Endodermal cell (in vitro differentiated cells): ENCODE measurements at places on chromosomes 13 and 19. TPM values are rescaled to one million over a fixed set of nuclear protein-coding genes. Genes with fewer than 3 reads are reported as not detected.
A peak's percentile ranks its signal among the peaks of the same experiment; 100 is the strongest.

- DNase-seq: no peak
Measured at GRCh38 chr13:104810242-104810641, 1725.2 kb downstream of the EFNB2 start.

DNA sequence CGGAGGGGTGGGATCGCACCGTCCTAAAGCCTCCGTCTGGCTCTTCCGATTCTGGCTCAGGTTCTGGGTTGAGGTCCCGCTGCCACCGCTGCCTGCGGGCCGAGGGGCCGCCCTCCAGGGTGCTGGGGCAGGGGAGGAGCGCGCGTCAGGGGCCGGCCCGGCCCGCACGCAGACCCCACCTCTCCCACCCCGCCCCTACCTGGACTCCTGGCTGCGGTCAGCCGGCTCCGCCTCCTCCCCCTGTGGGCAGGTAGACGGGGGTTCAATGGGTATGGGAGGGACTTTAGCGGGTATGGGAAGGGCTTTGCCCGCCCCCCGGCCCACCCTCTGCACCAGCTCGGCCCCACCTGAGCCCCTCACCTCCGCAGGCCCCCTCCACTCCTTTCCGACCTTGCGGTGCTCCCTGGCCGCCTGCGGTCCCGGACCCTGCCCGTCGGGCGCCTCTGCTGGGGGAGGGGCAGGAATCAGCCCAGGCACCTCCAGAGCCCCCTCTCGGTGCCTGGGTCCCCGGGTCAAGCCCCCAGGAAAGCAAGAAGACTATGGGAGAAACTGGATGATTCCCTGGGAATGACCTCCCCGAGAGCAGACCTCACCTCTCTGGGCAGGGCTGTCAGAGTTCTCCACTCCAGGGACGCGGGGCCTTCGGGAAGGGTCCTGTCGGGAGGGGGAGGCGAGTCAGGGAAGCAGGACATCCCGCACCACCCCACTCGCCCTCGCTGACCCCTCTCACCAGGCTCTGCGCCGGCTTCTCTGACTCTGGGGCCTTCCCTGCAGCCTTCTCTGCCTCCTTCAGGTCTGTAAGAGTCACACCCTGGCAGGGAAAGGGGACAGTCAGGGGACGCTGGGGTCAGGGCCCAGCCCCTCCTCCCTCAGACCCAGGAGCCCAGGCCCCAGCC, 17.0 kb downstream of the EPS8L1 start:
- peak; percentile 90 for DNase-seq

GRCh38 chr13:33262997-33263396, 22.6 kb downstream of the STARD13 start:
- no peak for DNase-seq

- DNase-seq: peak; percentile 75
Measured at GRCh38 chr13:105918842-105919741, 616.4 kb downstream of the EFNB2 start.

DNA sequence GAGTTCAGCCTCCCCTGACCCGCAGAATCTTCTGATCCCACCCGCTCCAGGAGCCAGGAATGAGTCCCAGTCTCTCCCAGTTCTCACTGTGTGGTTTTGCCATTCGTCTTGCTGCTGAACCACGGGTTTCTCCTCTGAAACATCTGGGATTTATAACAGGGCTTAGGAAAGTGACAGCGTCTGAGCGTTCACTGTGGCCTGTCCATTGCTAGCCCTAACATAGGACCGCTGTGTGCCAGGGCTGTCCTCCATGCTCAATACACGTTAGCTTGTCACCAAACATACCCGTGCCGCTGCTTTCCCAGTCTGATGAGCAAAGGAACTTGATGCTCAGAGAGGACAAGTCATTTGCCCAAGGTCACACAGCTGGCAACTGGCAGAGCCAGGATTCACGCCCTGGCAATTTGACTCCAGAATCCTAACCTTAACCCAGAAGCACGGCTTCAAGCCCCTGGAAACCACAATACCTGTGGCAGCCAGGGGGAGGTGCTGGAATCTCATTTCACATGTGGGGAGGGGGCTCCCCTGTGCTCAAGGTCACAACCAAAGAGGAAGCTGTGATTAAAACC, 1.1 kb upstream of the APOE start:
- peak; percentile 82 for DNase-seq

DNA sequence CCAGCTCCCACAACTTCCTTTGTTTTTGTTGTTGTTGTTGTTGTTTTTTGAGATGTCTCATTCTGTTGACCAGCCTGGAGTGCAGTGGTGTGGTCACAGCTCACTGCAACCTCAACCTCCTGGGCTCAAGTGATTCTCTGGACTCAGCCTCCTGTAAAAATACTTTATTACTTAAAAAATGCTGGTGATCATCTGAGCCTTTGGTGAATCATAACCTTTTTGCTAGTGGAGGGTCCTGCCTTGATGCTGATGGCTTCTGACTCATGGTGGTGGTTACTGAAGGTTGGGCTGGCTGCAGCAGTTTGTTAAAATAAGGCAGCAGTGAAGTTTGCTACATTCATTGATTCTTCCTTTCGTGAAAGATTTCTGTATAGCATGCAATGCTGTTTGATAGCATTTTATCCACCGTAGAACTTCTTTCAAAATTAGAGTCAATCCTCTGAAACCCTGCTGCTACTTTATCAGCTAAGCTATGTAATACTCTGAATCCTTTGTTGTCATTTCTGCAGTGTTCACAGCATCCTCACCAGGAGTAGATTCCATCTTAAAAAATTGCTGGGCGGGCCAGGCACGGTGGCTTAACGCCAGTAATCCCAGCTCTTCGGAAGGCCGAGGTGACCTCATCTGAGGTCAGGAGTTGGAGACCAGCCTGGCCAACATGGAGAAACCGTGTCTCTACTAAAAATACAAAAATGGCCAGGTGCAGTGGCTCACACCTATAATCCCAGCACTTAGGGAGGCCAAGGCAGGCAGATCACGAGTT, 18.0 kb downstream of the ARHGAP35 start:
- DNase-seq: peak; percentile 36

GRCh38 chr13:25733696-25734435, 317.9 kb downstream of the SHISA2 start:
- no peak for DNase-seq

DNA sequence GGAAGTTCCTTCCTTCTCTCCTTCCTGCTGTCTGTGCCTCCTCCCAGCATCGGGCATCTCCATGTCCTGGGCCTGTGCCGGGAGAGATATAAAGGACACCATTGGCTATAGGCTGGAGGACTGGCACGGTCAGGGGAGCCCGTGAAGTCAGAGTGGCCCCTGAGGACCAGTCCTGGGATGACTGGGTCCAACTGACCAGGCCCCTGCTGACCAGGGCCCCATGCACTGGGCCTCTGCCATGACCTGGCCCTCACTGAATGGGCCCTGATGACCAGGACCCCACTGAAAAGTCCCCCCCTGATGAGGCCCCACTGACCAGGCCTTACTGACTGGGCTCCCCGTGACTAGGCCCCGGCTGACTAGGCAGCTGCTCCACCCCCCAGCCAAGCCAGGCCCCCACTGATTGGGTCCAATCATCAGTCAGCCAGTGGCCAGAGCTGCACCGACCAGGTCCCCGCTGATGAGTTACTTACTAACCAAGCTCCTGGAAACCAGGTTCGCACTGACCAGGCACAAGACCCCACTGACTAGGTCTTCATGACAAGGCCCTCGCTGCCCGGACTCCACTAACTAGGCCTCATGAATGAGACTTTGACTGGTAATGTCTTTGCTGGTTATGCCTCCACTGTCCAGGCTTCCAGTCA, 20.0 kb upstream of the ZNF14 start:
- DNase-seq: no peak

- DNase-seq: no peak
Measured at GRCh38 chr19:37955986-37956385, 49.0 kb downstream of the SIPA1L3 start.

DNA sequence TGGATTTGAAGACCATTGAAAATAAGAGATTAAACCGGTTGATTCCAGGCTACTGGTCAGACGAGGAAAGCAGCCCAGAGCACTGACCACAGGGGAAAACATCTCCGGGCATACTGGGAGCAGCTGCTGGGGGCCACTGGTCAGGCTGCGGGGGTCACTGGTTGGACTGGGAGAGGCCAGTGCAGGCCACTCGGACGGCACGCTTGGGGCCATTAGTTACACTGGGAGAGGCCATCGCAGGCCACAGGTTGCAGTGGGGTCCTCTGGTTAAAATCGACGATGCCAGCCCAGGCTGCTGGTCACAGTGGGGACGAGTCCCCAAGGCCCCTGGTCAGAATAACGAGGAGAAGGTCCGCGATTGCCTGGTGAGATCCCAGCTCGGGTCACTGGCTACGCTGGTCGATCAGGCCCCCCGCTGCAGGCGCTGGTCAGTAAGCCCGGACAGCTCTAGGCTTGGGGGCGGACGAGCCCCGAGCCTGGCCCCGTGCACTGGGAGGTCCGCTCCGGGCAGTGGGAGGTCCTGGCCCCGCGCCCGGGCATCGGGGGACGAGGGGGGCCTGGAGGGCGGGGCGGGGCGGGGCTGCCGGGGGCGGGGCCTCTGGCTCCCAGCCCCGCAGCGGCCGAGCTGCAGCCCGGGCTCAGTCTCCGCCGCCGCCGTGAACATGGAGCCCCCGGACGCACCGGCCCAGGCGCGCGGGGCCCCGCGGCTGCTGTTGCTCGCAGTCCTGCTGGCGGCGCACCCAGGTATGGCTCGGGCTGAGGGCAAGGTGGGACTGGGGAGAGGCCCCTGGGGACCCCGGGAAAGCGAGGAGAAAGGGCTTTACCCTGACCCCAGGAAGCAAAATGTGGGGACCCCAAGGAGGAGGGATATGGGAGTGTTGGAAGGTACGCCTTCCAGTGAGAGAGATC, at the start of gene BCAM:
Gene BCAM, plus strand, starts transcription at position 641 of the 909 bp plus-strand sequence. Its CDS starts 22 bp downstream, at position 663.
- DNase-seq: peak; percentile 90

DNA sequence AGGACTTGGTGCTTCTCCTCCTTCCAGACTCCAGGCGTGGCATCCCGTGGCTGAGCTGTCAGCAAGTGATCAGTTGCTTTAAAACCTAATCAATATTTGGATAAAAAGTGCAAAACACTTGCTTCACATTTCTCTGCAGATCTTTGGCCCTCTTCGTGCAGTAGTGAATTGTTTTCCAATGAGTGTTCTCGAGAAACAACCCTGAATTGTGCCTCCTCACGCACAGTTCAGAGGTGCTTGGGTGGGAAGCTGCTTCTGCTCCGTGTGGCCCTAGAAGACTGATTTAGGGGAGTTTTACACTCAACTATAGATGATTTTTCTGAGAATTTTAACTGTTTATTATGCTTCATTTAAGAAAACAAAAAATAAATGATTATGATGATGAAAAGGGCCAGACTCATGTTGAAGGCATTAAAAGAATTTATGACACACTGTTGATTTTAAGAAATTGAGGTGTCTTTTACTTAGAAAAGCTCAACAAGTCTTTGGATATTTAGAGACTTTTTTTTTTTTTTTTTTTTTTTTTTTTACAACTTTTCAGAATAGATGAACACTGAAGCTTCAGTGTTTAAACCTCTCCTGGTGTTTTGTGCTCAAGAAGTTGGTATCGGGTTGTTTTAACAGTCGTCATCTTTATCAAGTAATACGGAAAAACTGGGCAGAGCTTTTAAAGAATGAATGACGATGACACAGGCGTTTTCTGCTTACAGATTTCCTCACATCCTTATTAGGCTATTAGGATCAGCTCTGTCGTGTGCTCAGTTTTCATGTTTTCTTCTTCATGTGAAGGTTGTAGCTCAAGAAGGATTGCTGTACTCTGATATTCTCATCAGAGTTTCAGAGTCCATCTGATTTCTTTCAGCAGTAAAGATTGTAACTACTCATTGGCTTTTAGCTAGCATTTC, 39.5 kb upstream of the TEX29 start:
- no peak for DNase-seq

- no peak for DNase-seq
Measured at GRCh38 chr13:59679254-59679653, 484.5 kb downstream of the DIAPH3 start.

DNA sequence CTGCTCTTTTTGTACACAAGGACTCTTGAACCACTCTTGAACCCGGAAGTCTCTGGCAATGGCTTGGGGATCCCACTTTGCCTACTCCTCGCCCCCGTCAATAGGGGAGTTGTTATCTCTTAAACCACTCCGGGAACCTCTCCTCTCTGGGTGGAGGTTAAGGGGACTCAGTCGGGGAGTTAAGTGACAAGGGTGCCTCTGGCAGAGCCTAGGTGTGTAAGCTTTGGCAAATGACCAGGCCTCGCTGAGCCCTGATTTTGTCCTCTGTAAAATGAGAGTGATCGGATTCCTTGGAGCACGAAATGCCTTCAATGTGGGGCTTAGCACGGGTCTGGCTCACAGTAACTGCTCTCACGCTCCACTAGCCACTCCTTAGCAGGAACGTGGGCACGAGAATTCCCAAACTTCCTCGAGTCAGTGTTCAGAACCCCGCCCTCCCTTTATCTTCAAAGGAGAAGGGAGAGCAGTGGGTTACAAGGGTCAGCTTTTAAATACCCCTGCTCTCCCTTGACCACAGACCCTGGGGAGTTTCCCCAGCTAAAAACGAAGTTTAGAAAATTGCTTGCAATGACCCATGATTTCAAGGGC, 193.3 kb downstream of the KATNAL1 start:
- DNase-seq: peak; percentile 61

PSG4 gene
- not detected in 3 replicates for total RNA-seq

ZIC2 gene
- total RNA-seq: 182 to 527 TPM (median 193 TPM) in 3 replicates

CACNG8 gene
- total RNA-seq: 0.25 and 0.48 TPM in 2 replicates
